ENCODE measurements at places on chromosomes 1 and 21.

- no peak for DNase-seq
These were observed 256.1 kb upstream of the DPYD start for GRCh38 chr1:98176936-98177335.

DNA sequence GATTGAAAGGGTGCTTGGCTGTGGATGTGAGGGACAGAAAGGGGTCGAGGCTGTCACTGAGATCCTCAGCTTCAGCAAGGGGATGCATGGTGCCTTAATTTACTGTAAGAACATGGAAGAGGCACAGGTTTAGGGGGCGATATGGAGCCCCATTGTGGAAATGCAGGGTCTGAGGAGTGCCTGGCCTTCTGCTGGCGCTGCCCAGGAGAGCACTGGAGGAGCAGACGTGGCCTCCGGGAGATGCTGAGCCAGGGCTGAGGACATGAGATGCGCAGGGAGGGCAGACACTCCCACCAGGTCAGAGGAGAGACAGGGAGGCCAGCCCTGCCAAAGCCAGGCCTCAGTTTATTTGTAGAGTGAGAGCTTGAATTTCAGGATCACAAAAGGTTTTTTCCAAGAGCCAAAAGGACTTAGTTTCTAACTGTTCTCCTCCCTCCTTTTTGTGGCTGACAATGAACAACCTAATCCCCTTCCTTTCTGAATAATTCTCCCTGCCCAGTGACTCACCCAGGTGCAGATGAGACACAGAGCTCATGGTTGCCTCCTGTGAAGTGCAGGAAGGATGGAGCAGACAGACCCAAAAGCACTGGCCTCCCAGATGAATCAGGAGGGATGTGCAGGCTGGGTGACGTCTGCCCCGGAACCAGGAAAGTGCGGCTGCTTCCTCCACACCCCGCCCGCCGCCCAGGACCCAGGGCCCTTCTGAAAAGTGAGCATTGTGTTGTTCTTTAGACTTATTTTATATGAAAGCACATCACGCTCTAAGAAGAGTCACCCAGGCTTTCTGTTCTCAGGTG is 73.0 kb upstream of the TMPRSS2 start:
- DNase-seq: peak; percentile 62

- DNase-seq: no peak
These were observed 168.8 kb upstream of the PDE4B start for GRCh38 chr1:65623895-65624294.

GRCh38 chr1:114345930-114346479 is 165.0 kb downstream of the TRIM33 start:
- DNase-seq: peak; percentile 43

DNA sequence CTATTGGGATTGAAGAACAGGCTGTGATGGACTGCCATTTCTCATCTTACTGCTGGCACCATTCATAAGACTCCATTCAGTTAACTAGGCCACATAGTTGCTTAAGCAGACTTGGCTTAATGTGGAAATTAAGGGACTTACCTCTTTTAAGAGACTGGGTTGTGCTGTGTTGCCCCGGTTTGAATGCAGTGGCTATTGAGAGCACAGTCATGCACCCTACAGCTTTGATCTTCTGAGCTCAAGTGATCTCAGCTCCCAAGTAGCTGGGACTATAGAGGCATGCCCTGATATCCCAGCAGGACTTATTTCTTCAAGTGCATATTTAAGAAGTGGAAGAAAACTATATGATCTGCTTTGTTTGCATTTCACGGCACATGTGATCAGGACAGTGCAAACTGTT is 181.1 kb downstream of the RASAL2 start:
- no peak for DNase-seq

- DNase-seq: no peak
These were observed 115.8 kb downstream of the CAPN8 start for GRCh38 chr1:223549740-223550139.

GRCh38 chr1:40151457-40152079 is 9.6 kb upstream of the RLF start:
- DNase-seq: no peak

DNA sequence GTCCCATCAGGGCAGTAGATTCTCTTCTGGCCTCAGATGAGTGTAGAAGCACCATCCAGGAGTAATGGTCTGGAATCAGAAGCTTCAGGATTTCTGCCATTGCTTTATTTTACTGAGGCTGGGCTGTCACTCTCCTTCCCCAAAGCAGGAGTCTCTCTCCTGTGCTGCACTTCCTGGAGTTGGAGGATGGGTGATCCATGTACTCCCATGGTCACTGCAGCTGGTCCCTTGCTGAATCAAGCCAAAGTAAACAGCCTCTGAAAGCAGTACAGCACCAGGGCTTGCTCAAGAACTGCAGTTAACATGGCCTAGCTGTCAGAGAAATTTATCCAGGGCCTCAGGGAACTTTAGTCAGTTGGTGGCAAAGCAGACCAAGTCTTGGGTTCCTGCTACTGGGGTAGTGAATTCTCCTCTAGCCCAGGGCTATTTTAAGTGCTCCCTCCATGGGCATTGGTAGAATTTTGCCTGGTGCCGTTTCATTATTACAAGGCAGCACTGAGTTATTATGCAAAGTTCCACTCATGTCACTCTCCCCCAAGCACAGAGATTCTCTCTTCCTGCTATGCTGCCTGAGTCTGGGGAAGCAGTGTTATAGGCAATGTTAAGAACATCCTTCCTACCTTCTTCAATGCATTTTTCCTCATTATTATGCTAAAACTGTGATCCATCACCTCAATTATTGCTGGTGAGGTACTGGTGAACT is 29.5 kb downstream of the DRAM2 start:
- DNase-seq: peak; percentile 95

DNA sequence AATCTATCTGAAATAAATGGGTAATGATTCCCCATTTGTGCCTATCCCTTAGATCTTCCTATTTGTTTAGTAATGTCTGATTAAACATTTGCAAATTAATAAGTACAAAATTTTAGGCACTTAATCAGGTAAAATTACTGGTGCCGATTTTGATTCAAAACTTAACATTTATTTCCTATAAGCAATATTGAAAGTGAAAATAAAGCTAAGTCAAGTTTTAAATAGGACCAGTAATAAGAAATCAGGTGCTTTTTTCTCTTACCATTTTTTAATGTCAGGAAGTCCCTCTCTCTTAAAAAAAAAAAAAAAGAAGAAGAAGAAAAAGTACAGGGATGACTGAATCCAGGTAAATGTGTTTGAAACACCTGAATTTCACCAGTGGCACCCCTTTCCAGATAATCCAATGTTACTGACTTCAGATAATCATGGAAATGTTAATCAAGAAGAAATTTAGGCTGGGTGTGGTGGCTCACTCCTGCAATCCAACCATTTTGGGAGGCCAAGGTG is 836 bp upstream of the GBP4 start:
- DNase-seq: no peak

DNA sequence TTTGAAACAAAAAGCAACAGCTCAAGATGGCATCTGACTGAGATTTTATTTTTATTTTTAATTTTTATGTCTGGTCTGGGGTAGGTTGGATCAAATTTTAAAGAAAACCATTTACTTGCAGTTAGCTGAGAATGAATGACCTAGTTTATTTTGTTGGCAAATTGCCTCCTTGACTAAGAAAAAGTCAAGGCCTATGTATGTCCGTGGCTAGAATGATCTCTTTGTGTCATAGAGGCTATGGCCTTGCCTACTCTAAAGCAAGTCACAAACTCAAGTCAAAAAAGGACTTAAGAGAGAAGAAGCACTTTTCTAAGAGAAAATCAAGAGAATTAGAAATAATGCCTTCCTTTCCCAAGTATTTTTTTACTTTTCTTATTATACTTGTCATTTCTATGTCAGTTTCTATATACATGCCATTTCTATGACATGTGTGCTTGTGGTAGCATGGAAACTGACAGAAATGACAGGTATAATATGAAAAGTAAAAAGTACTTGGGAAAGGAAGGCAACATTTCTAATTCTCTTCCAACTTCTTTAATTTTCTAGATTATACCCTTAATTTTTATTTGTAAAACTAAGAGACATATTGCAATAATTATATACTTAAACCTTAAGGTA is 136.7 kb downstream of the CENPF start:
- no peak for DNase-seq

GRCh38 chr1:156359973-156360372 is 9.0 kb upstream of the RHBG start:
- DNase-seq: peak; percentile 28

GRCh38 chr1:905071-905749 is 18.5 kb upstream of the SAMD11 start:
- no peak for DNase-seq

DNA sequence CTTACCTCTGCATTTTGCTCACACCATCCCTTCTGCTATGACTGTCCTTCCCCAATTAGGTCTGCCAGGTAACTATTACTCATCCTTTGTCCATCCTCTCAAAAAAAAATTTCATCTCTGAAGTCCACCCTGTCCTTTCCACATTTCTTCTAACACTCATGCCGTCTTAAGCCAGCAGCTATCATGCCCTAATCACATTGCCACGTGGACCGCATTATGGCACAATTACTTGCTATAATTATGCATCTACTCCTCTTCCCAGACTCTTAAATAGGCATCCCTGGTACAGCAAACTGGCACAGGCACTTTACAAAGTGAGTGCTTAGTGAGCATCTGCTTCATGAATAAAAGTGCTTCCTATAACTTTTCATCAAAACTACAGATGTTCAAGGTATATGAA is 295.4 kb upstream of the ESRRG start:
- DNase-seq: no peak

DNA sequence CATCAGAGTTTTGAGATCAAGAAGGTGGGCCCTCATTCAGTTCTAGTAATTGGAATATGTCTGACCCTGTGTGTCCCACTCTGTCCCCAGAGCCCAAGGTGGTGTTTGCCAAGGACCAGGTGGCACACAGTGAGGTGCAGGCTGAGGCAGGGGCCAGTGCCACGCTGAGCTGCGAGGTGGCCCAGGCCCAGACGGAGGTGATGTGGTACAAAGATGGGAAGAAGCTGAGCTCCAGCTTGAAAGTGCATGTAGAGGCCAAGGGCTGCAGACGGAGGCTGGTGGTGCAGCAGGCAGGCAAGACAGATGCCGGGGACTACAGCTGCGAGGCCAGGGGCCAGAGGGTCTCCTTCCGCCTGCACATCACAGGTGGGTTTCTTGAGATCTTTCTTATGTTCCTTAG is 35.2 kb downstream of the OBSCN start:
- DNase-seq: no peak

- DNase-seq: no peak
These were observed 181.6 kb downstream of the RASAL2 start for GRCh38 chr1:178275553-178275952.

DNA sequence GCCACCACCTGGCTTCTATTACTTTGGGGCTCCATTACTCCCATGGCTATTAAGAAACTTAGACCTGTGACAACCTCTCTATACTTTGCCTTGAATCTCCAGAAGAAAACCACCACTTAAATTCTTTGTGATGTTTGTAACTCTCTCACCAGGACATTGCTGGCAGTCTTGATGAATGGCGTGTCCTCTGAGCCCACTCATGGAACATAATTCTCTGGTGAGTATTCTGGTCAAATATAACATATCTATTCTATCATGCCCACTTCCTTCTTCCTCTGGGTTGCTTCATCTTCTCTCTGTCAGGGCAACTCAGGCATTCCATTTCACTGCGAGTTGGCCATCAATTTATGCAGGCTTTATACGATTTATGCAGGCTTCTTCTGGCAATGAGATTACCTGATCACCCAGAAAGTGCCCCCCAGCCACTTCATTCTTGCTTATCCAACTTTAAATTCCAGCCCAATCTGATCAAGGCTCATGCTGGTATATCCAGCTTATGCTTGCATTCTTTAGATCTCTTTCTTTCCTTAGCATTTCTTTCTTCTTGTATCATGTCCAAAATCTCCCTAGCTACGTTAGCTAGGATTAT is 112.0 kb upstream of the CHRM3 start:
- DNase-seq: no peak

GRCh38 chr1:173798078-173798477 is 26.4 kb upstream of the DARS2 start:
- no peak for DNase-seq

GRCh38 chr1:93488207-93488606 is 40.3 kb downstream of the FNBP1L start:
- DNase-seq: no peak

DNA sequence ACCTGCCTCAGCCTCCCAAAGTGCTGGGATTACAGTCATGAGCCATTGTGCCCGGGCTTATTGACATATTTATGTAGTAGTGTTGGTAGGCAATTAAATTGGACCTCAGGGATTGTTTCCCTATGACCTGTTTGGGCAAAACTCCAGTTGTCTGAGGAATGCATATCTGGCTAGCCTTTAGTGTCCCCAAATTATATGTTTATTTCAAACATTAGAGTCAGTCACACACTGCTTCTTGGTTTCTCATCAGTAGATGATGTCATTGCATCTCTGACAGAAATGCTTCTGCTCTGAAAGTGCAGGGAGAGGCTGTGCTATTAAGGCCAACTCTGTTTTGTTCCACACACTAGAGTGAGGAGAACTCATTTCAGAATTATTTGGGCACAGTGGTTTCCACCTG is 12.5 kb downstream of the PIP5K1A start:
- DNase-seq: no peak

DNA sequence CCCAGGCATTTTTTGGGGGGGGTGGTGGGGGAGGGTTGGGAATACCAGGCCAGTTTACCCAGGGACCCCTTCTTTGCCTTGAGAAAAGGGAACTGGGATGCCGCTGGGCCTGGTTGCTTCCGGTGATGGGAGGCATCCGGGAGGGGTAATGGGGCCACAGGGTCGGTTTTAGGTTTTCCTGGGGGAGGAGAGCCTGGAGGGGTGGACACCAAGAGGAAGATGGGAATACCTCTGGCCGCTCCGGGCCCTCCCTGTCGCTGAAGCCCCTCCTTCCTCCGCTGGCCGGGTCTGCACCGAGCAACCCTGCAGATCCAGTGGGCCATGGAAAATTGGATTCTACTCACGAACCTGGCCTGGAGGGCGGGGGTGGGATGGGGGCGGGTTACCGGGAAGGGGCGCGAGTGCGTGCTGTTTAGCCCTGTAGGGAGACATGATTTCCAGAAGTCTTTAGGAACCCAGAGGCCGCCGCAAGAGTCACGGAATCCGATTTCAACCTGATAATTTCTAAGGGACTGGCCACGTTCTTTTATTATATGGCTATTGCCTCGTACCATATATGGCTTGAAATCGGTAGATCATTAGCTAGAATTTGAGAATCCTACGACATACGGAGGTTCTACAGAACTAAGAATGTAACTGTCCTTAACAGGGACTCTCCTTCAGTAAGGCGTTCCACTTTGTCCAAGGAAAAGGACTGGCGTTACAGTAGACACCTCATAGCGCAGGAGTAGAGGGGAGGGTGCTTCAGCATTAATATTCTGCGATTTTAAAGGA is 749 bp downstream of the AKIRIN1 start:
- DNase-seq: peak; percentile 61

DNA sequence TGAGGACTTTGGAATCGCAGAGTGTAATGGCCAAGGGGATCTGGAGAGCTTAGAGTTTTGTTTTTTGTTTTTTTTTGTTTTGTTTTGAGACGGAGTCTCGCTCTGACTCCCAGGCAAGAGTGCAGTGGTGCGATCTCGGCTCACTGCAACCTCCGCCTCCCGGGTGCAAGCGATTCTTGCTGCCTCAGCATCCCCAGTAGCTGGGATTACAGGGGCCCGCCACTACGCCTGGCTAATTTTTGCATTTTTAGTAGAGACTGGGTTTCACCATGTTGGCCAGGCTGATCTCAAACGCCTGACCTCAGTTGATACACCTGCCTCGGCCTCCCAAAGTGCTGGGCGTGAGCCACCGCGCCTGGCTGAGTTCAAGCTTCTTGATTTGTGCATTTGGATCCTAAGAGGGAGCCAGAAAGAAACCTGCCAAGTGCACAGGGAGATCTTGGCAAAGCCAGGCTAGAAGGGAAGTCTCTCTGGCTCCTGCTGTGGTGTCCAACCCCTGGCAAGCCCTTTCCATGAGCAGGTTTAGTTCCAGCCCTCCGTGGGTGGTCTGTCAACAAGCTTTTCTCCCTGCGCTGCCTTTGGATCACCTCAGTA is 852 bp downstream of the FAAH start:
- peak; percentile 45 for DNase-seq

GRCh38 chr1:36894824-36895223 is 139.5 kb downstream of the GRIK3 start:
- no peak for DNase-seq

Data from DMS53 (cell line).